GM23338 (cell line): ENCODE measurements at places on chromosomes 3 and 15. TPM values are rescaled to one million over a fixed set of nuclear protein-coding genes. Genes with fewer than 3 reads are reported as not detected.

The RPL22L1 gene
- 441 and 470 TPM in 2 replicates for polyA plus RNA-seq

The C3orf38 gene
- 17.6 and 22.2 TPM in 2 replicates for polyA plus RNA-seq

The RGMA gene
- 36.5 and 36.6 TPM in 2 replicates for polyA plus RNA-seq

The PRR20G gene
- polyA plus RNA-seq = 0.21 and 0.39 TPM in 2 replicates

The NR2E3 gene
- polyA plus RNA-seq = 0.83 and 1.4 TPM in 2 replicates

The AGBL1 gene
- polyA plus RNA-seq = not detected in 2 replicates

The ATP8B4 gene
- polyA plus RNA-seq = 0.07 TPM in 1 of 2 replicates, not detected in the other

The UPK1B gene
- polyA plus RNA-seq = 0.26 and 0.39 TPM in 2 replicates

The TMEM108 gene
- polyA plus RNA-seq = 13.2 and 15.3 TPM in 2 replicates
